Upper lobe of left lung (tissue), 6 donors: ENCODE measurements at places on chromosomes 13 and 19. TPM values are rescaled to one million over a fixed set of nuclear protein-coding genes. Genes with fewer than 3 reads are reported as not detected.

- DNase-seq: no peak
Measured at GRCh38 chr13:42832341-42833096, 51.1 kb downstream of the FAM216B start.

The ISYNA1 gene
- 21.9 TPM for total RNA-seq

GRCh38 chr13:43054803-43055802 is 31.7 kb downstream of the DNAJC15 start:
- no peak for DNase-seq

DNA sequence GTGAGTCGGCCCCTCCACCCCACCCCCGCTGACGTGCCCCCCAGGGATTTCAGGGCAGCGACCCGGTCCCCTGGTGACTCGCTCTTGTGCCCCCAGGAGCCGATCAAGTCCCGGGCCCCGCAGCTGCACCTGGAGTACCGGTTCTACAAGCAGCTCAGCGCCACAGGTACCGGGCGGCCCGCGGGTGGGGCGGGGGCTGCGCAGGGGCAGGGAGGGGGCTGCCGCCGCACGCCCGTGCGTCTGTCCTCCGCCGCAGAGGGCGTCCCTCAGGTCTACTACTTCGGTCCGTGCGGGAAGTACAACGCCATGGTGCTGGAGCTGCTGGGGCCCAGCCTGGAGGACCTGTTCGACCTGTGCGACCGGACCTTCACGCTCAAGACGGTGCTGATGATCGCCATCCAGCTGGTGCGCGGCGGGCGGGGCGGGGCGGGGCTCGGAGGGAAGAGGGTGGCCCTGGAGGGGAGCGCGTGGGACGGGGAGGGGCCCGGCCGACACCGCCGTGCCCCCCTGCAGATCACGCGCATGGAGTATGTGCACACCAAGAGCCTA is 37.1 kb downstream of the BTBD2 start:
- DNase-seq: no peak

DNA sequence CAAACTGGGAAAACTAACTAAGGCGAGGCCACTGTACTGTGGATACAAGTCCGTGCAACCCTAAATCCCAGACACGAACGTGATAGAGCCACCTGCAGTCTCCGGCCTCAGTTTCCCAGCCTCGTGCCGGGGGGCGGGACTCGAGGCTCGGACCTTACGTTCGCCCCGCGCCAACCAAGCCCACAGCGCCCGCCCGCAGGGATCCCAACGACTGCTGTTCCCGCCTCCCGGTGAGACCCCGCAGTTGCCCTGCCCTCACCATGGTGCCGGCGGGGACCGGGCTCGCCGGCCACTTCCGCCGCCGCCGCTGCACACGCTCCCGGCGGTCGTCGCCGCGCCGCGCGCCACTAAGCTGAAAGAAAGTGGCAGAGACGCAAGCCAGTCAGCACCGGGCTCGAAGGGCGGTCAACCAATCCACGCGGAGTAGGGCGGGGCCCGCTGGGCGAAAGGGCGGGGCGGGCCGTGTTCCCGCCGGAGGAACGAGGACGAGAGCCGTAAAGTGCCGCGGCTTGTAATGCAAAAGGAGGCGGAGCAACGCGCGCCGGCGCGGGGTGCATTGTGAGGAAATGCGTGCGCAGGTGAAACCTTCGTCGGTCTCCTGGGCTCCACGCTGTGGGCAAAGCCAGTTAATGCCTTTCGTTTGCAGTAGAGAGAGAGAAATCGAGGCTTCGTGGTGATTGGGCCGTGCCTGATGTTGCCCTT is at the start of gene LSM4:
TSS of gene LSM4 (minus strand) at position 318 of the 702 bp plus-strand sequence. CDS start at position 262, 56 bp downstream.
- DNase-seq: peak; percentile 98
